ENCODE measurements at places on chromosomes 12 and 14.
A peak's percentile ranks its signal among the peaks of the same experiment; 100 is the strongest.

DNA sequence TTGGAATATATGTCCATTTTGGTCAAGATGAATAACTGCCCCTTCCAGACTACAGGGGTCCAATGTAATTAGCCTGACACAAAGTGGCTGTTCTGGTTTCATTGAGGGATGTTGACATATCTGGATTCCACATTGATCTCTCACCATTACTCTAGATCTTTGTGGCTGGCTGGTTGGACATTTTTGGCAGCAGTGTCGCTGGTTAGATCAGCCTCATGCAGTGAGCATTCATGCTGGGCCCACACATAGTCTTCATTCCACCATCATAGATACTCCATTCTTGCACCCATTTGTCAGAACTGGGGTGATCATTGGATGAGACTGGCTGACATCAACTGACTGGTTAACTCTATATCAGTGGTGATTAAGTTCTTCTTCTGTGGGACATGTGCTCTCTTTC, 74.4 kb downstream of the MGST1 start:
- peak; percentile 21 for DNase-seq

- DNase-seq = peak; percentile 87
Observed at GRCh38 chr14:56342494-56342942, 224.3 kb downstream of the PELI2 start.

DNA sequence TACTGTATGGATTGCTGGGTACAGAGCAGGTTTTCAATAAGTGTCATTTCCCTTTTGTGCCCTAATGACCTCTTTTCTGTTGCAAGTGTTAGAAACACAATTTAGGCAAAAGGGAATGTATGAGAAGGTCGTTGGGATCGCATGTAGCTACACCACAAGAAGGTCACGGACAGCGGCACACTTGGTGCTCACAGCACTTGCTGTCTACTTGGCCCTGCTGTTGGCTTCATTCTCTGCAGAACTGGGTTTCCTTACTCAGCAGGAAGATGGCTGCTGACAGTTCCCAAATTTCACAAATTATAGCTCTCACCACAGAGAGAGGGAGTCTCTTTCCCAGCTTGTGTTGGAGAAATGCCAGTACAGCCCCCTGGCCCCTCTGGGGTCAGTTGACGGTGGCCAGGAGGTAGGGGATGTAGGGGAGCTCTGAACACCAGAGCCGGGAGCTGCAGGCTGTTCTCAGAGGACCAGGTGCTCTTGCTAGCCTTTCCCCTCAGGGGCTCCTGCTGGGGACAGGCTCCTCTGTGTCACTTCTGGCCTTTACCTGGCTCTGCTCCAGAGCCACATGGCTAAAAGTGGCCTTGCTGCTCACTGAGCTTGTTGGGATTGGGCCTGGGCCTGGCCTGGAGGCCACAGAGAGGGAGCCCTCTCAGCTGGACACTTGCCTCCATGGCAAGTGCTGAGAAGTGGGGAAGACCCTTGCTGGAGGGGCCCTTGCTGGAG, 50.9 kb upstream of the BCL7A start:
- DNase-seq = no peak

DNA sequence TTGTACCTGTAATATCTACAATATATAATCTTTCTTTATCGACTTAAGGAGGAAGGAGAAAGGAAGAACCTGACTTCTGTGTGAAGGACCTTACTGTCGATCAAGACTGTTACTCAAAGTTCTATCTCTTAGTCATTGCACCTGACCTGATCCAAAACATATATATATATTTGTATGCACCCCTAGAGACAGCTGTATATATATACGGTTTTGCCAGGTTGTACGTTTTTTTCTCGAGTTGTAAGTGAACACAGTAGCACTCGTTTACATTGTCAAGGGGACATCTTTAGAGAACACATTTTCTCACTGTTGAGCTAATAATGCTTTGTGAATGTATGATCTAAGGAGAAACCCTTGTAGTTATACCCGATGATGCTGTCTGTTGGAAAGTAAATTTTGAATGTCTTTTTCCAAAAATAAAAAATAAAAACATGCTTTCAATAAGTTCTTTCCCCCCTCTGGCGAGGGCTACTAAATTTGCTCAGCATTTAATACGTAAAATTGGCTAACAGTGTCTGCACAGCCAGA, 536 bp upstream of the SLC35E3 start:
- DNase-seq = no peak

DNA sequence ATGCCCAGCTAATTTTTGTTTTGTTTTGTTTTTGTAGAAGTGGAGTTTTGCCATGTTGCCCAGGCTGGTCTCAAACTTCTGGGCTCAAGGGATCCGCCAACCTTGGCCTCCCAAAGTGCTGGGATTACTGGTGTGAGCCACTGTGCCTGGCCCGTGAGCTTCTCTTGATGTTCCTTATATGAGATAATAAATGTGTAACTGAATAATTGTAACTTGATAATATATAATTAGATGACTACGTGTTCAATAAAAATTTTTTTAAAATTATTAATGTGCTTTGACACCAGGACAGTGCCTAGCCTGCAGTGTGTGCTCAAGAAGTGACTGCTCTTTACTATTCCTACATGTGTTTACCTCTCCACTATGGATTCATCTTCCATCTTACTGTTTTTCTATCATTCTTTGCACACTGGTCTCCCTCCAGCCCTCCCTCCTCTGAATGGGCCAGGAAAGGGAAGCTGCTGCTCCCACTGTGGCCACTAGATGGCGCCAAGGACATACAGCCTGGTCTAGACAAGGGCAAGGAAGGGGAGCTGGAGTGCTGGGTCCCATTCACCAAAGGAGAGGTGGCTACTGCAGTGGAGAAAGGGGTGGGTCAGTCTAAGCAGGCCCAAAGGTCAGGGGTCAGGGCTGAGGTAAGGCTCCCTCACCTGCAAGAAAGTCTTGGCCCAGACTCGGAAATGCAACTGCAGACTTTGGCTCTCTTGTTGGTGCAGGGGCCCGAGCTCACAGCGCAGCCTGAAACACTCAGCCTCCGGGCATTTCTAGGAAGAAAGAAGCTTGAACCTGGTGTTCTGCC, 14.7 kb upstream of the ZNF385A start:
- peak; percentile 88 for DNase-seq

- no peak for DNase-seq
Observed at GRCh38 chr14:91041450-91041849, 19.0 kb downstream of the RPS6KA5 start.
